Daoy (cell line): ENCODE measurements at places on chromosomes 12 and 14.

GRCh38 chr14:97350415-97350814, 553.2 kb downstream of the VRK1 start:
- DNase-seq, result no peak

GRCh38 chr14:69625299-69626131, 14.1 kb downstream of the SUSD6 start:
- peak; percentile 48 for DNase-seq

DNA sequence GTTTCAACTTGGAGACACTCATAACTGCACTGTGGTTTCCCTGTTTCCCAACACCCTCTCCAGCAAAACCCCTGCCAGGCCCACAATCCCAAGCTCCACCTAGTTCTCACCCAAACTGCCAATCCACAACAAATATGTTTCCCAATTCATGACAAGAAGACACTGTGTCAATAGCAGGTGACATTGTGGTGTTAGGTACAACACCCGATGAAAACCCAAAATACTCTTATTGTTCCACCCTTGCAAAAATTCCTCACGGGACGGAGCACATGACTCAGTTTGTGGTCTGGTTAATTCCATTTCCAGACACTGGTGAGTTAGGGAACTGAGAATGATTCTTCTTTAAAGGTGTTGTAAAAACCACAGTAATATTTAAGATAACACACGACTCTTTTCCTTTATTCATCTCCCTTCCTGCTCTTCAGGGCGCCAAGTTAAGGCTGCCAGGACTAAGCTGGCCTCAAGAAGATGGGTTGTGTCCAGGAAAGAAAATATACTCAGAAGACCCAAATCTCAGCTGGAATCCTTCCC, 735.5 kb downstream of the MED13L start:
- DNase-seq, result peak; percentile 43

DNA sequence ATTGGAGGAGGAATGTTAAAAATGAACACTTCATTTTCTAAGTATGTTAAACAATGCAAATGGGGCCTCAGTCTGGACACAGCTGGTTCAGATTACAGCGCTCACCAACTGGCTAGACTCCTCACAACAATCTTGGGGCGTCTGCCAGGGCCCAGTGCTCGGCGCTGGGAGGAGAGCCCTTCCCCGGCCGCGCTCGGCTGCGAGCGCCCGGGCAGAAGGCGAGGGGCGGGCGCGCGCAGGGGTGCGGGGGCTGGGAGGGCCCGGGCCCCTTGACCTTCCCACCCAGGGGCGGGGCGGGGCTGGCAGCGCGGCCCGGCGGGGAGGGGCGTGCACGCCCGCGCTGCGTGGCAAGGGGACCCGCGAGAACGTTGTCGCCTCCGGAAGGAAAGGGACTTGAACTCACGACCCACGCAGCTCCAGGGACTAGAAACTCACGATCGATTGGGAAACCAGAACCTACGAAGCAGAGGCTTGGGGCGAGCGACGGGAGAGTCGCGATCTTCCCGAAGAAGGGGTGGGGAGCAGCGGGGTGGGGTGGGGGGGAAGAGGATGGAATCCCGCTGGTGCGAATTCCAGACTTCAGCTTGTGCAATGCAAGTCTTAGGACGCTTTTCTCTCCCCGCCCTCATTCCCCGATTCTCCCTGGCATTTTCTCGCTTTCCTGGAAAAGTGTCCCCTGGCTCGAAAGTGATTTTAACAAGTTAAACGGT, at the start of gene FBLN5:
TSS of gene FBLN5 (minus strand) at position 220 of the 710 bp plus-strand sequence. CDS start 465 bp downstream, outside the sequence.
- peak; percentile 68 for DNase-seq

- peak; percentile 22 for DNase-seq
Measured at GRCh38 chr12:96036765-96037455, 1.5 kb upstream of the LTA4H start.

DNA sequence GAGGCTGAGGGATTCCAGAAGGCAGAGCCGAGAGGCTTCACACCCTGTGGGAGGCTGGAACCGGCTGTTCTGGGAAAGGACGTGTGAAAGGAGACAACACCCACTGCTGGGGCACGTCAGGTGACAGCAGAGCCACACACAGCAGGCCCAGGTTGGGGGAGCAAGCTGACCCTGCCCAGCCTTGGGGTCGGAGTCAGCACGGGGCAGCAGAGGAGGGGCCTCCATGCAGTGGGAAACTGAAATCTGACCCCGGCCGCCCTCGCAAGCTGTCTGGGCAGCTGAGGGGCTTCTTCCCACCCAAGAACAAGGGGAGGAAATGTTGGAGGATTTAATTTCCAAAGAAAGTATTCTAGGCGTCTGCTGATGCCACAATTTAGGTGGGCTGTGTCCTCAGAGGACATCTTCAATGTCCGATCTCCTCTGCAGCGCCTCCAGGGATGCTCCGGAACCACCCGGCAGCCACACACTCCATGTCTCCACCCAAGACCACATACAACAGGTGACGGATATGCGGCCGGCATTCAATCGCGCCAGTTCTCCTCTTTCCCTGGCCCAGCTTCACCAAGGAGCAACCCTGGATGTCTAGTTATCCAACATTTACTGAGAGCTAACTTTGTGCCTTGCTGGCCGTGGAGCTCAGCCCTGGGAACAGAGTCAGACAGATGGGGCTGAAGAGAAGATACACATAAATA, 30.7 kb downstream of the SNRNP35 start:
- DNase-seq, result no peak

GRCh38 chr14:104171029-104171697, 32.8 kb downstream of the KIF26A start:
- no peak for DNase-seq

GRCh38 chr14:71658261-71658860, 273.9 kb upstream of the RGS6 start:
- no peak for DNase-seq

DNA sequence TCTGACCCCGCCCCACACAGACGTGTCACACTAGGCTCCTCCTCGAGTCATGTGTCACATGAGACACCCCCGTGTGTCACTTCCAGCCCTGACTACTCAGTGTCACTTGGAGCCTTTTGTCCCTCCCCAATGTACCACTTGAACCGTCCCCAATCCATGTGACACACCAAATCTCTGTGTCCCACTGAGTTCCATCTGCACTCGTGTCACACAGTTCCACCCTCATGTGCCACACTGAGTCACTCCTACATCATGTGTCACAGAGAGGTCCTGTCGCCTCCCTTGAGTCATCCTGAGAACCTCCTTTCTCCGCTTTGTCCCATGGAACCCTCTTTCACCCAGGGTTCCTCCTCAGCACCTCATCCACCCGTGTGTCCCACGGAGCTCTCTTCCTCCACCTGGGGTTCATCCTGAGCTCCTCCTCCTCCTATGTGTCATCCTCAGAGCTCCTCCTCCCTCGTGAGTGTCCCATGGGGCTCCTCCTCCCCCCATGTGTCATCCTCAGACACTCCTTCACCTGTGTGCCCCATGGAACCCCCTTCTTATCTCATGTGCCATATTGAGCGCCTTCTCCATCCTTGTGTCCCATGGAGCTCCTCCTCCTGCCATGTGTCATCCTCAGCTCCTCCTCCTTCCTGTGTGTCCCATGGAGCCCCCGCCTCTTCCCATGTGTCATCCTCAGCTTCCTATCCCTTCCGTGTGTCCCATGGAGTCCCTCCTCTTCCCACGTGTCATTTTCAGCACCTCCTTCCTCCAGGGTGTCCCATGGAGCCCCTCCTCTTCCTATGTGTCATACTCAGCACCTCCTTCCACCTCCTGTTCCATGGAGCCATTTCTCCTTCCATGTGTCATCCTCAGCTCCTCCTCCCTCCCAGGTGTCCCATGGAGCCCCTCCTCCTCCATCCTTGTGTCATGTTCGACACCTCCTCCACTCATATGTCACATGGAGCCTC, 32.0 kb downstream of the RTL1 start:
- DNase-seq, result peak; percentile 63

DNA sequence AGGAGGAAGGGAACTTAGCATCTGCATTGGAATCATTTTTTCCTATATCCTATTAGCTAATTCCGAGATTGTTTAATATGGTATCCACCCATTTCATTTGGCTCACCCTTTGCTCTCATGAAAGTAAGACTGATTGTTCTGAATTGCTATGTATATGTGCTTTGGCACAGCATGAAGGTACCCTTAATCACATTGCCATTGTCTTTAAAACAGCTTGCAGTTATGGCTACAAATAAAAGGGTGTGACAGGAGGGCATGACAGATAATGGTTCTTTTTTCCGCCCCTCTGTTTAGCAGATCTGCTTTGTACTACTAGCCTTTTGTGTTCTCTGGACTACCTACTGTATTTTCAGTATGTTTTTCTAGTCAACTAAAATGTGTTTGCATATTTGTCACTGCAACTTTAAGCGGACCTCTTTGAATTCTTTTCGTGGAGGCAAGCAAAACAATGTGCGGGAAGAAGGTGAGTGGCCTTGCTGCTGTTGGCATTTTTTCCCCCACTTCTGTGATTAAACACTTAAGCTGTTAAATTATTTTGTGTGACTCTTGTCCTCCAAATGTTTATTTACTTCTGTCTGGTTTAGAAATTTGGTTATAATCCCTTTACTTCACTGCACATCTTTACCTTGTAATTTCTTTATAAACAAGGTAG, 35.8 kb downstream of the FBXO34 start:
- DNase-seq, result no peak

DNA sequence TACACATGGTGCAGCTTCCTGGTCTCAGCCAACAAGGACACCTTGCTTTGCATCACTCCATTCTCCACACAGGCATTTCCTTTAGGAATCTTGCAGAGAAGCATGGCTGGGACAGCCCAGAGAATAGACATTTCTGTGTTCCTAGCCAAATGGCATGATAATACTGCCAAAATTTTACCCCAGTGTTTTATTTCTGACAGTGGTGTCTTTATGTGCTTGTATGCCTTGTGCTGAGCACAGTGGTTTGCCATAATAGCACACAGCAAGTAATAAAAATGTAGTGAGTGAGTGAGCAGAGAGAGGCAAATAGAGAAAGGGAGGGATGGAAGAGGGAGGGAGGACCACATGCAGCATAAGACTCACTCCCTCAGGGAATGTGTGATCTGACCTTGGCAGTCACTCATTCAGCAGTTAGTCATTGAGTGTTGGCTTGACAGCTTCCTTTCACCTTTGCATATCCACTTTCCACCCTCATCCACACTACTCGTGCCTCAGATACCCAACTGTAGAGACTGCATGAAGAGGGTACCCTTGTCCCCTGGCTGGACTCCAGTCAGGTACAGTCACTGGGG, 212.8 kb upstream of the CCDC196 start:
- no peak for DNase-seq

GRCh38 chr14:32938719-32939253, at the start of gene NPAS3:
Gene NPAS3, plus strand, starts transcription at chr14:32938879.
- DNase-seq, result peak; percentile 41

DNA sequence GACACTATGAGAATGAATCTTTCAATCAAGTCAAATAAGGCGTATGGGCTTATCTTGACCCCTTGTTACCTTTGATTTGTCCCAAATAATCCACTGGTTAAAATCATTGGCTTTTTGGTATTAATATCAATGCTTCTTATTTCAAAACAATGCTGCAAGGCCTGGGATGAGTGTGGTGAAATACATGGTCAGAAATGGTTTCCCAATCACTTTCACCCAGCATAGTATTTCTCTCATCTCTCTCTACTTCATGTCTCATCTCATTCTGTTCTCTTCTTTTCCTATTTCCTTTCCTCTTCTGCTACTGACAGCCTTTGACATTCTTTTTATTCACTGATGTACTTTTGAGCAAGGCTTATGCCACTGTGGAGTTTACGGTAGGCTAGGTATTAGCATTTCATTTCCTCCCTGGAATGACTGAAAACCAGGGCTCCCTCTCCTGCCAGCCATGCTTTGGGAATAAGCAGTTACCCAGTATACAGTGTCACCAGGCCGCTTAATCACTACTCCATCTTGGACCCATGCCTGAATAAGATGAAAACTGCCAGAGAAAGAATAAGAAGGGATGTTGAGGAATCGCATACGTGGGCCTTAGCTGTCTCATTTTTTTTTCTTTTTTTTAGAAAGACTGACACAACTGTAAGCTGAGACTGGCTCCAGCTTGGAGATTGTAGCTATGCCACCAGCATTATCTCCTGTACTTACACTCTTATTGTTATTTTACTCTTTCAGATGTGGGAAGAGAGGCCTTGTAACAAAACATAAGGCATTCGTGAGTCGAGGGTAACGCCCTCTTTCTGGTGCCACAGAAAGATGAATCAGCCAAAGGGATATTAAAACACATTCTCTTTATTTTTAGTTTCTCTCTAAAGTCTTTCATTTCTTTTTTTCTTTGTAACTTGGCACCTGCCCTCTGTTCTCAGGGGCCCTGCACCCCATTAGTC, 53.5 kb downstream of the IGF1 start:
- peak; percentile 39 for DNase-seq

DNA sequence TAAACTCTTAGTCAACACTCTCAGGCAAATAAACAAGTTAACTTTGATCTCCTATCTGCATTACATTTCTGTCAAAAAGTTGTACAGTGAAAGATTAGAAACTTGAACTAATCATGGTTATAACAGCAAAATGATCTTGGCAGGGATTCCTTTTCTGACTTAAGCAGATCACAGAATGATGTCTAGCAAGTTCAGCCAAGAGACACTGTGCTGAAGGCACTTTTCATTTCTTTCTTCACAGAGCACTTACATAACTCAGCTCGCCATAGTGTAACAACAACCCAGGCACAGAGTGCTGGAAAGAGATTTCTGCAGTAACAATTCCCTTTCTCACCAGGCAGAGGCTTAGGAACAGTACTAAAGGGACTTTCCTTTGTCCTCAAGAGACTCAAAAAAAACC, 19.6 kb upstream of the CSRP2 start:
- no peak for DNase-seq

- peak; percentile 80 for DNase-seq
Measured at GRCh38 chr12:27821259-27821973, 41.4 kb upstream of the MANSC4 start.

- no peak for DNase-seq
Measured at GRCh38 chr12:45189766-45190403, 26.0 kb upstream of the ANO6 start.

- DNase-seq, result no peak
Measured at GRCh38 chr12:97595426-97595831, 132.8 kb downstream of the RMST start.

- DNase-seq, result no peak
Measured at GRCh38 chr12:131007031-131007739, 53.5 kb downstream of the ADGRD1 start.
